ENCODE measurements at places on chromosomes 11 and 22.

DNA sequence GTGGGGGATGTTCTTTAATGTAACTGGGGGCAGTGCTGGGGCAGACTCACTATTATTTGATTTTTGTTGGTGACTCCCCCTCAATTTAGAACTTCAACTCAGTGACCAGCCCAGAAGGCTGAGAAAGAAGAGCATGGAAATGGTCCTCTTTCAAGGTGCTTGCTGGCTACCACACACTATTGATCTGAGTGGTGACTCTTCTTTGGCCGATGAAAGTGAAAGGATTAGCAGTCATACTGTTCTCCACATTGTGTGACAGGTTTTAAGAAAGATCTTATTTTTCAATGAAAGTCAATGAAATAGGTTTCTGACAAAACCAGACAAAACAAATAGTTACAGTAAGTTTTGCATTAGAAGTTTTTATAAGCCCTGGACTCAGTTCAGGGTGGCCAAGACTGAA, 29.9 kb downstream of the NLRP14 start:
- no peak for DNase-seq

- DNase-seq, result no peak
Observed at GRCh38 chr11:82994604-82995230, 77.0 kb downstream of the RAB30 start.

DNA sequence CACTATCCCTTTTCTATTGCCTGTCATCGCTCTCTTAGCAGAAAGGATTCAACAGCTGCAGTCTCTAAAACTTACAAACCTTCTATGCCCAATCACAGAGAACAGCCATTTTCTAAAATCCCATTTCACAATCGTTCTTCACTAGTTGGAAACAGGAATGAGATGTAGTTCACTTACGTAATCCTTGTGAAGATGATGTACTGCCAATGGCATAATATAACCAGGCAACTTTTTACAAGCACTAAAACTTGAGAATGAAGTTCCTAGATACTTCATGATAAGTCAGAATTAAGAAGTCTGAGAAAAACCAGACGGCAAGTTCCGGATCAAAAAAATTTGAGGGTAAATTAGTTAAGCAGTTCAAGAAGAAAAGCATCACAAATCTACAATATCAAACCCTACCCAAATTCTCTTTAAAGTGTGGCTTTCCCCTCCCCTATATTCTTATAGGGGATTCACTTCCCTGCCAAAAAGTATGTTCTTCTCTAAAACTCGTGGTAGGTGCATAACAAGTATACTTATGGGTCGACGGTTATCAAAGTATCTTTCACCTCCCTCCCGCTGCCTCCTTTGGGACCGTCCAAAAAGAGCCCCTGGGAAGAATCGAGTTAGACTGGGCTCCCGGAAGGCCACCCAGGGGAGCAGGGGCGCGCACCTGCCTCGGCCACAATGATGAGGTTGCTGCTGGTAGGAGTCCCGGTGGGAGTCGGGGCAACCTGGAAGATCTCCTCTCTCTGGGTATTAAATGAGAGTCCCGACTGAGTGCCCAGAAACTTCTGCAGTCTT, 666 bp downstream of the MSANTD4 start:
- no peak for DNase-seq

DNA sequence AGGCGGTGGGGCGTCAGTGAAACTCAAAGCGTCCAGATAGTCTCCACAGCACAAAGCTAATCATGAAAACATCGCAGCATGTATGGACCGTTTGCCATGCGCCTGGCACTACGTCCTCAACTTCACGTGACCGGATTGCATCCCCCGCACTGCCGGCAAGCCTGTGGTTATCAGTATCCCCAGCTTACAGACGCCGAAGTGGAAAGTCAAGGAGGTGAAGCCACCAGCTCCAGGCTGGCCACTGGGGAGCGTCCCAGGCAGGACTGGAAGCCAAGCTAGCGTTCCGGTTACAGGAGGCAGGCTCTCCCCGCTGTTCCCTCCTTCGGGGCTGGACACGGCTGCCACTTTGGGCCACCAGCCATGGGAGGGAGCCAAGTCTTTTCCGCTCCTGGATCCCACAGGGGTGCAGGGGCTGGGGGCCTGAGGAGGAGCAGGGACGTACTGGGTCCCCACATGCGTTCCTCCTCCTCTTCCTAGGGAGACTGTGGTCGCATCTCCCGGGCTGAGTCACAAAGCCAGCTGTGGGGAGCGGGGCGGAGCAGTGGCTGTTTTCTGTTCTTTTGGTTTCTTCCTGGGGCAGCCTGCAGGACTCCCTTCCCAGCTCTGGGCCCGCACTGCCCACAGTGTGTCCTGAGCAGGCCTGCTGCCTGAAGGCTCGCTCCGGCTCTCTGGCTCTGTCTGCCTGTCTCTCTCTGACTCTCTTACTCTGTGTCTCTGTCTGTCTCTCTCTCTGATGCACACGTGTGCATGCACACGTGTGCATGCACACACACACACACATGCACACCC, 4.3 kb upstream of the OSBPL5 start:
- no peak for DNase-seq

DNA sequence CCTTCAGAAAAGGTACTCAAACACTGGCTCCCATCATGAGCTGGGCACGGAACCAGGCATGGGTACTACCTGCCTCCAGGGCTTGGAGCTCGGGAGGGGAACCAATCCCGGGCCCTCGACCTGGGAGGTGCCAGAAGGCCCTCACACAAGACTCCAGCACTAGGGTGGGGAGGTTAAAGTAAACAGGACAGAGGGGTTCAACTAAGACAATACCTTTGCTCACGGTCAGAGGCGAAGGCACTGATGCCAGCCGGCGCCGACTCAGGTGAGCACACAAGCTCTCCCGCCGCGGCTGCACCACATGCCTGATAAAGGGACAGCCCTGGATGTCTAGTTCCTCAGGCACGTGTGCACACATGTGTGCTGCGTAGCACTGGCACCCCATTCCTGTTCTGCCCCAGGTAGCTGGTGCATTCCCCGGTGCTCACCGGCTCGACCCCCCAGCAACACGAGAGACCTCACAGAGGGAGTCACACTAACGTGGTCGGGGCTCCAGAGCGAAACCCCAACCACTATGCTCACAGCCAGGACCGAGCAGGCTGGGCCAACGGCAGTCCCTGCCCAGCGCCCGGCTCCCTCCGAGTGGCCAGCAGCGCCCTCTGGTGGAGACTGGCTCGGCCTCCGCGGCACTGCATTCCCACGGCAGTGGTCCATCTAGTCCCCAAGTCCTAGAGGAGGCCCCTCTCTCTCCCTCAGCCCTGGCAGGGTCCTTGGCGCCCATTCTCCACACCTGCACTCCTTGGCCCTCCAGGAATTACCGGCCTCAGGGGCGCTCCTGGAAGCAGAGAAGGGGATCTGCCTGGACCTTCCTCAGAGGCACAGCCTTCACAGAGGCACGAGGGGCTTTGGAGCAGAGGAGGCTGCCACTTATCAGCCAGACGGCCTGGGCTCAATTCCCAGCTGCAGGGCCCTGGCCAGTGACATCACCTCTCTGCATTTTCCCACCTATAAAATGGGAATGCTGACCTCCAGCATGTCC, 28.8 kb upstream of the MOB2 start:
- DNase-seq, result peak; percentile 65

DNA sequence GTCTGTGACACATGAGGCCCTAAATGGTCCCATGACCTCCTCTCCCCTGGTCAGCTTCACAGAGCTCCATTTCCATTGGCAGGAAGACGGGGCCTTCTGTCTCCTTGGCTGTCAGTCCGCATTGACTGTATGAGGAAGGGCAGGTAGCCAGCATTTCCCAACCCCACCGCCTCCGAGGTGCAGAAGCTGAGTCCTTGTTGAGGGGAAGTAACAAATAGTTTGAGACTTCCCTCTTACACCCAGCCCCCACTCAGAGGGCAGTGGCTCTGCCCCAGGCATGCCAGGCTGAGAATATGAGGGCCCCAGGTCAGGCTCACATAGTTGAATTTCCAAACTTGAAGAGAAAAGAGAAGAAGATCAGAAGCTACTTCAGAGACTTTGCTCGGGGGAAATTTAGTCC, 611.1 kb downstream of the BRD1 start:
- DNase-seq, result no peak

DNA sequence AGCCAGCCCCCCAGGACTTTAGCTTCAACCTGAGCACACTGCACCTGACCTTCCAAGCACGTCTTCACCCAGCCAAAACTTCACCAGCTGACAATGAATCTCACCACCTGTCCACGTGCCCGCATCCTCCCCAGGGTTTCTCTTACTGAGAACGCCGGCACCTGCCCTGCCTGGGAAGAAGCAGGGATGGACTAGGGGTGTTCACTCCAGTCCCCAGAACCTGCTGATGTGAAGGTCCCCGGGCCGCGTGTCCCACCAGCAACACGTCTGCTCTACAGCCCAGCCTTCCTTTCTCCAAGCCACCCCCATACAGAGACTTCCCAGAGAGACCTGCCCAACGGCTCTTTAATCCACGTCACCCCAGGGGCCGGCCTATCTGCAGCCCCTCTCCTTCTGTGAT, 12.8 kb downstream of the CPT1A start:
- DNase-seq, result no peak

All from effector CD8-positive, alpha-beta T cell (primary cell).